ENCODE measurements at places on chromosomes 16 and 17.

GRCh38 chr17:41907633-41908539 is 10.9 kb downstream of the ACLY start:
- no peak for DNase-seq

- DNase-seq, result no peak
These were observed 22.8 kb downstream of the GINS2 start for GRCh38 chr16:85665929-85666328.

GRCh38 chr17:18300725-18301480 is 13.9 kb downstream of the TOP3A start:
- DNase-seq, result no peak

GRCh38 chr16:73616166-73616753 is 568.3 kb upstream of the ZFHX3 start:
- no peak for DNase-seq

DNA sequence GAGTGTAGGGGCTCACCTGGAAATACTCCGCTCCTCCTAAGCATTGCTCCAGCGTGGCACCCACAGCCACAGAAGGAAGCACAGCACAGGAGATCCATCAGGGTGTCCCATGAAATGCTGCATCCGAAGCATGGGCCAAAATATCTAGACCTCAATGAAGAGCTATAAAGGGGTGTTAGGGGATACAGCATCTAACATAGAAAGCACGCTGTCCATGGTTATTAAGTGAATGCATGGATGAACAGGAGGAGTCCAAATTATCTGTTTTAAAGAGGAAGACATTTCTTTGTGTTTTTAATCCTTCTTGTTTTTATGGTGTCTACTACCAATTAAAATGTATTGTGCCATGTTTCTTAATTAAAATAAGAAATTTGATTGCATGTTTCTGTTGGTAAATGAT is 21.6 kb upstream of the KRT20 start:
- no peak for DNase-seq

GRCh38 chr17:69574257-69575197 is 160.0 kb downstream of the MAP2K6 start:
- no peak for DNase-seq

DNA sequence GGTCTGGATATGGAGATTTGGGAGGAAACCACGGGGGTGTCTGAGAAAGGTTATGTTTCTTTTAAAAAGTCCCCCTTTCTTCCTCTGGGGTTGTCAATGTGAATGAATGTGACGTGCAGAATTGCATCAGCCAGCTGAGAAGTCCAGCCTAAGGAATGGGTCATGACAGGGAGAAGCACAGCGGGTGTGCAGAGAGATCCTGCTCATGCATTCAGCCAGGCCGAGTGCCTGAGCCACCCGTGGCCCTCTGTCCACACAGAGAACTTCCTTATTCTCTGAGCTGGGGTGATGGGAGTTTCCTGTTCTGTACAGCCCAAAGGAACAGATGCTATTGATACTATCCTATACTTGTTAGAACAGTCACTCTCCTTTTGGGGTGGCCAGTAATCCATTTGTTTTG is 117.9 kb downstream of the CPPED1 start:
- no peak for DNase-seq

DNA sequence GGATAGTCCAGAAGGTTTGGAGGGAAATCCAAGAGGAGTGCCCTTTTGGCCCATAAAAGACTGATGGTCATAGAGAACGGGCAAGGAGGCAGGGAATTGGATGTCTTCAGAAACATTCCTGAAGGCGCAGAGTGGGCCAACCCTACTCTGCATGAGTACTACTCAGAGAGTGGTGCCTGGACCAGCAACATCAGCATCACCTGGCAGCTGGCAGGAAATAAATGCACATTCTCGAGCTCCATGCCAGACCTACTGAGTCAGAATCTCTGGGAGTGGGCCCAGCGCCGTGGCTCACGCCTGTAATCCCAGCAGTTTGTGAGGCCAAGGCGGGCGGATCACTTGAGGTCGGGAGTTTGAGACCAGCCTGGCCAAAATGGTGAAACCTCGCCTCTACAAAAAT is 27.1 kb upstream of the SLC39A11 start:
- DNase-seq, result no peak

- DNase-seq, result no peak
These were observed 571 bp downstream of the CAVIN1 start for GRCh38 chr17:42422412-42422957.

DNA sequence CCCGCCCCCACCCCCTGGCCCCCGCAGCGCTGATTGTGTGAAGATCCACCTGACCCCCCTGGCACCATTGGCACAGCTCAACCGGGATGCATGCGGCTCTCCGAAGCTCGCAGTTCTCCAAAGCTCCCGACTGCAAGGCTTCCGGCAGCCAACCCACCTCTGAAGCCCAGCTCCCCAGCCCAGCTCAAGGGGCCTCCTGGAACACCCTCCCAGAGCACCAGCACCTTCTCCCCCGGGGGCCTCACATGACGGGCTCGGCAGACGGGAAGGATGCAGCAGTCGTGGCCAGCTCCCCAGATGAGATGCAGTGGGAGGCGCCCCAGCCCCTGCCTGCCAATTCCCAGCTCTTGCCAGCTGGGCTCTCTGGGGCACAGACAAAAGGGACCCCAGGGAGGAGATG is 215.3 kb downstream of the ZNF423 start:
- no peak for DNase-seq

GRCh38 chr16:81746566-81746965 is 32.5 kb upstream of the PLCG2 start:
- DNase-seq, result no peak

- DNase-seq, result no peak
These were observed 121.9 kb downstream of the FOXL1 start for GRCh38 chr16:86700046-86700945.

GRCh38 chr16:57648125-57648524 is 19.7 kb downstream of the ADGRG1 start:
- DNase-seq, result no peak

DNA sequence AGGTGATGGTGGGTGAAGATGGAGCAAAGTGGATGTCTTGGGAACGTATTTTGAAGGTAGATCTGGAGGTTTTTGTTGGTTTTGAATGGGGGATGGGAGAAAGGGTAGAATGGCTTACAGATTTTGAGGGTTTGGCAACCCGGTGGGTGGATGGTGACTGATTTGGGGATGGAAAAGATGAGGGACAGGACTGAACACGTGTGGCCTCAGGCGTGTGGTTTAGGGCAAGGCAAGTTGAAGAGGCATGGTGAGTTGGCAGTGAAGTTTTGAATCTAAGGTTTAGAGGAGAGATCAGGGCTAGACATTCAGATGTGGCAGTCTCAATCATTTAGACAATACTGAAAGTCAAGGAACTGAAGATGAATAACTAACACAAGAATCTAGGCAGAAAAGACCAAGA is 5.0 kb upstream of the DCTPP1 start:
- DNase-seq, result no peak

- DNase-seq, result no peak
These were observed at the start of gene ADORA2B for GRCh38 chr17:15944759-15945526. TSS of gene ADORA2B (plus strand) at chr17:15945130. CDS start at chr17:15945249, 119 bp downstream.

- DNase-seq, result no peak
These were observed 34.8 kb downstream of the CBFA2T3 start for GRCh38 chr16:88941913-88942909.

DNA sequence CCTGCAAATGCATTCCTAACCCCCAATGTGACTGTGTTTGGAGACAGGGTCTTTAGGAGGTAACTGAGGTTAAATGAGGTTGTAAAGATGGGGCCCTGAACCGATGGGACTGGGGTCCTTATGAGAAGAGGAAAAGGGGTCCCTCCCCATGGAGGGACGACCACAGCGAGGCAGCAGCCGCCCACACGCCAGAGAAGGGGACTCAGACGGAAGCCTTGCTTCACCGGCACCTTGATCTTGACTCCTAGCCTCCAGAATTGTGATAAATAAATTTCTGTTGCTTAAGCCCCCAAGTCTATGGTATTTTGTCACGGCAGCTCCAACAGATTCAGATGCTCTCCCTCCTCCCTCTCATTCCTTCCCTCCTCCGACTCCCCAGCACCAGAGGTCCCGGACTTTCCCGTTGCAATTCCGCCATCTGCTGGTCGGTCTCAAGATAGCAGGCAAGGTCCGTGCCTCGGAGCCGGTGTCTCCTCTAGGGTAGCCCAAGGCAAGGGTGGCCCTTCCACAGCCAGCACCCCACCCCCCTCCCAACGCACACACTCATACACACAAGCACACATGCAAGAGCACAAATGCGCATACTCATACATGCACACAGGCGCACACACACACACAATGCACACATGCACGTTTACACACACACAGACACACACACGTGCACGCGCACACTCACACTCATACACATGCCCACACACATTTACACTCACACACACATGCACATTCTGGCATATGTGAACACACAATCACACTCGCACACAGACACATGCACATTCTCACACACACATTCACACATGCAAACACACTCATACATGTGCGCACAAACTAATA is 23.1 kb upstream of the C16orf78 start:
- no peak for DNase-seq

DNA sequence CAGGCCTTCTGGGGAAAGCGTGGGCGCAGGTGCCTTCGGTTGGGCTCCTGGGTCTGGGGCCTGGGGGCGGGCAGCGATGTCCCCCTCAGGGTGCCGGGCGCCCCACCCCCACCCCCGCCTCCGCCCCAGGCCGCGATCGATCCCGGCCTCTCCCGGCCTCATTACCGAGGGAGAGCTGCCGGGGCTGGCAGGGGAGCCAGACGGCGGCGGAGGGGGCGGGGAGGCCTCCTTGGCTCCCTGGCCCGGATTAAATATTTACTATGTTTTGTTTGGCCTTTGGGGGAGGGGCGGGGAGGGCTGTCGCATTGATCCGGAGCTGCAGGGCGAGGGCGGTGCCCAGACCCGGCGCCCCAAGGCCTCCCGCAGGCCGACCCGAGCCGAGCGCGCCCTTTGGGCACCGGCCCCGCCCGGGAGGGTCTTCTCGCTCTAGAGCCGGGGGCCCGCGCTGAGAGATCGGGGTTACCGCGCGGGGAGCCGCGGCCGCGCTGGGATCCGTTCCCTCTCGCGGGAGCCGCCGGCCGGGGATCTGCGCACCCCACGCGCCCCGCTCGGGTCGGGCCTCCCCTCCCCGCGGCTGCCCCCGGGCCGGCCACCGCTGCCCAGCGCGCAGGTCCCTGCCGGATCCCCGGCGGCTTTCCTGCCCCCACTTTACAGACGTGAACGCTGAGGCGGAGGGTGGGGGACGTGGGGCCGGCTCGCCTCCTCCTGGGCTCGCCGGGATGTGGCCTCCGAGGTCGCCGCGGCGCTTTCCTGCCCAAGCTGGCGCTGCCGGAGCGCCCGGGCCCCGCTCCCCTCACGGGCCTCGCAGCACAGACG is 27.0 kb downstream of the RTN4RL1 start:
- DNase-seq, result no peak

DNA sequence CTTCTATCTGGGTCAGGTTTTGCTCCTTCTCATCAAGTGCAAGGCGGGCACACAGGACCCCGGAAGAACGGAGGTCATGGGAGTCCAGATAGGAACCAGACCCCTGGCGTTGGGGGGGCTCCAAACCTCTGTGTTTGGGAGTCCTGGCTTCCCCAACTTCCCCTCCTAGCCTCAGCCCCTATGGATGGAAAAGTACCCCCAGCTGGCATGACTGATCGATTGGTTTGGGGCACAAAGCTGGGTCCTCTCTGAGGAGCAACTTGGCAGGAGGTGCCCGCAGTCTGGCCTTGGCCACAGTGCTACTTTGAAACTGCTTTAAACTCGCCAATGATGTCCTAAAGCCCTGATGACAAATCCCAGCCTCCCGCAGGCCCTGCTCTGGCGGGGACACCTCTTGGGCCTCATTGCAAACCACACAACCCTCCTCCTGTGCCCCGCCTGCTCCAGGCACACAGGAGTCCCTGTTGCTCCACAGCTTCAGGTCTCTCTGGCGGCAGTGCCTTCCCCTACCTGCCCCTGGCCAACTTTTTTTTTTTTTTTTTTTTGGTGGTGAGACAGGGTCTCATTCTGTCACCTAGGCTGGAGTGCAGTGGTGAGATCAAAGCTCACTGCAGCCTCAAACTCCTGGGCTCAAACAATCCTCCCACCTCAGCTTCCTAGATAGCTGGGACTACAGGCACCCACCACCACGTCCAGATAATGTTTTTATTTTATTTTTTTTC is 38.0 kb upstream of the SNN start:
- no peak for DNase-seq

- no peak for DNase-seq
These were observed 5.3 kb upstream of the CRK start for GRCh38 chr17:1461198-1461944.

GRCh38 chr16:53129281-53130158 is 74.7 kb downstream of the CHD9 start:
- no peak for DNase-seq

DNA sequence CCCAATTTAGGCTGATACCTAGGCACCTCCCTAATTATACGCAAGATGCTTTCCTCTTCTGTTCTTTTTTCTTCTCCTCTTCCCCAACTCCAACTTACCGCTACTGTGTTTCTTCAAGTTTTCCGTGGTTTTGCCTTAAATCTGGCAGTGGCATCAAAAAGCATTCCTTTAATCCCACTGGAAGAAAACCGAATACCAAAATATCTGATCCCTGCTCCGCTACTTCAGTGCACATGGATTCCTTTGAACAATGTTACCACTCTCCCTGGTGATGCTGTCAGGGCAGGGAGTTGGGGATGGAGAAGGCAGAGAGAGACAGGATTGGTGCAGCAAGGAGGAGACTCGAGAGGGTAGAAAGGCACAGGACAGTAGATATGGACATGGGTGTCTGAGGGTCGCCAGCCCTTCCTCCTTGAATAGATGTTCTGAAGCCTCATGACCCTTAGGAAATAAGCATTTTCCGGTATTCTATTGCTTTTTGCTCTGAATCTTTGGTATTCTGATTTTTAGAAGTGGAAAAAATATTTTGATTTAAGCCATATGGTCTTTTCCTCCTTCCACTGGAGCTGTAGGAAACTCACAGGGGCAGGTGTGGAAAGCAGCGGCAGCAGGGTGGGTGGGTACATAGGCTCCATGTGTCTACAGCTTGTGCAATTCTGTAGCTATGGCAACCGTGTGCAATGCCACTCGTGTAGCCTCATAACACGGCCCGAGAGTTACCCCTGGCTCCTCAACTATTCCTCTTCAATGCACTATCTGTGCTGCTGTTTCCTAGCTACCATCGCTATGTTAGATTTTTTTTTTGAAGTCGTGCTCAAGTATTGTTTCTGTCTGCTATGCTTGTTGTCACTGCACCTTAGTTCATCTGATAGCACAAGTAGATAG is 32.3 kb upstream of the TANC2 start:
- no peak for DNase-seq

DNA sequence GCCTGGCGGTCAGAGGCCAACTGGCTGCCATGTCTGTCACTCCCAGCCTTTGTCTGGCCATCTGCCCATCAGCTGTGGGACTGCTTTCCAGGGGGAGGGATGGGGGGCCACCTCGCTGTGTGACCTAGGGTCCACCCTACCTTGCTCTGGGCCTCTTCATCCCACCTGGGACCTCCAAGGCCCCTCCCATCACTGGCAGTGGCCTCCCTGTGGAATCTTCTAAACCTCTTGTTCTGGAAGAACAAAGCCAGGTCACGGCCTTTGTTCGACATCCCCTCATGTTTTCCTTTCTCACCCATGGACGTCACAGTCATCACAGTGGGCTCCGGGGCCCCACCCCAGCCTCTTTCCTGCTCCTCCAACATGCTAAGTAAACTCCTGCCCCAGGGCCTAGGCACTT is 24.0 kb downstream of the SPNS2 start:
- no peak for DNase-seq

- no peak for DNase-seq
These were observed 5.2 kb upstream of the NUBP1 start for GRCh38 chr16:10738231-10739077.

GRCh38 chr16:12723681-12724080 is 80.0 kb downstream of the CPPED1 start:
- no peak for DNase-seq

- no peak for DNase-seq
These were observed 260.2 kb downstream of the GRIN2A start for GRCh38 chr16:9921997-9922396.
